ENCODE measurements at places on chromosomes 2 and 18. TPM values are rescaled to one million over a fixed set of nuclear protein-coding genes. Genes with fewer than 3 reads are reported as not detected.

DNA sequence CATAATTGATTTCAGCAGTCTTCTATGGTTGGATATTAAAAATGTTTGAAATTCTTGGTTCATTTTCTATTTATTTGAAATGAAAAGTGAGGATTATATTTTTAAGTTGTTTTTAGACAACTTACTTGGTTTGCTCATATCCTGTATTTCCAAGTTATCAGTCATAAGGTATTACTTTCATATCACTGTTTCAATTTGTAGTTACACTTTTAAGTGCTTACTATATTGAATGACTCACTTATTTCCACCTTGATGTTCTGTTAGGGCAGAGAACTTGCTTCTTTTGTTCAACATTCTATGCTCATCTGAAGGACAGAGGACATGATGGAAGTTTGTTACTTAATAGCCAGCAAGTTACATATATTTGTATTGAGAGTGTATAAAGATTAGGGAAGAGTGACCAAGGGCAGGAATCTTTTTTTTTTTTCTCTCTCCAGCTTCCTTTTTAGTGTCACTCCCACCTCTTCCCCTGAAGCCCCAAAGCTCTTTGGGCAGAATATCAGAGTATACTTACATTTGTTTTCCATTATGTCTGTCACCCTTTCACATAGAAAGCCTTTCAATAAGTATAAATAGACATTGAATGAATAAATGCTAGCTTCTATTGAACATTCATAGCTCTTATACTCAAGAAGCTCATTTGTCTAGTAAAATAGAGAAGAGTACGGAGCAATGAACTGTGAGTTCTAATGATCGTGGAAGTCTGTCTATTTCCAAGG is 28.1 kb downstream of the PIK3C3 start:
- DNase-seq = no peak

DNA sequence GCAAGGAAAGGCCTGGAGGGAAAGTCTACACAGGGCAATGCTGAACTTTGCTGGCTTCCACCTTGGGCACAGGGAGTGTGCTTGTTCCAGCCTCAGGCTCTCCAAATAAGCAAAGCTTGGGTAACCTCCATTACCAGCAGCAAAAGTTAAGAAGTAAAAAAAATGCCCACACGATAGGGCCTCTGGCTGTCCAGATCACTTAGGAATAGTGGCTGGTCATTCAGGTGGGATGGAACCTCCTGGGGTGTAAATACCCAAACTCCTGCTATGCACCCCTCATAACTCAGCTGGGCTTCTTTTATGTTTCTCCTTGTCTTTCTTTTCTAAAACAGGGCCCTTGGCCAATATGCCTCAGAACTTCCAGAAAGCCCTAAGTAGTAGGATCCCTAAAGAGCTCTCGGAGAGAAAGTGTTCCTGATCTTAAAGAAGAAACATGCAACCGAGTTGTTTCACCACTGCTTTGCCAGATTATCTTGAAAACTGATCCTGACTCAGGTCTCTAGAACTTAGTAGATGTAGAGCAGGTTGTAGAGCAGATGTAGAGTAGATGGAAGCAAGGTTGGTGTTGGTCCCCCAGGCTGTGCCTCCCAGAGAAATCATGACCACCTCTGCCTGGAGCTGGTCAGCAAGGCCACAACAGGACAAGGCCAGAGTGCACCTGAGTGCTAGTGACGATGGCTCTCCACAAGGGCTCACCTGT is 2.0 kb upstream of the OSR1 start:
- DNase-seq = no peak

DNA sequence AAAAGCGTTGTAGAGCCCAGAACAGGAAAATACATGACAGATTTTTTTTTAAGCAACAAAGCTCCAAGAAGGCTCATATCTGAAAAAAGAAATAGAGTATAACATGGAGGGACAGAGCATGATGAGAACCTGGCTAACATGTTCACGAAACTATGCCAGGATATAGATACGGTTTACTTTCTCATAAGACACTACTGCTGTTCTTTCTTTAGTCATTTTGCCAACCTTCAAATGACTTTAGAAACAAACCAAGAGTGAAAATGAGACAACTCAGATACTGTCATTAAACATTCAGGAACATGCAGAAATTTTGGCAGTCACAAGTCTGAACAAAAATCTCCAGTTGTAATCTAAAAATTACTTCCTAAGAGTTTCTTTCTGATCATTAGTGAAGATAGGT is 14.3 kb downstream of the LPIN2 start:
- no peak for DNase-seq

DNA sequence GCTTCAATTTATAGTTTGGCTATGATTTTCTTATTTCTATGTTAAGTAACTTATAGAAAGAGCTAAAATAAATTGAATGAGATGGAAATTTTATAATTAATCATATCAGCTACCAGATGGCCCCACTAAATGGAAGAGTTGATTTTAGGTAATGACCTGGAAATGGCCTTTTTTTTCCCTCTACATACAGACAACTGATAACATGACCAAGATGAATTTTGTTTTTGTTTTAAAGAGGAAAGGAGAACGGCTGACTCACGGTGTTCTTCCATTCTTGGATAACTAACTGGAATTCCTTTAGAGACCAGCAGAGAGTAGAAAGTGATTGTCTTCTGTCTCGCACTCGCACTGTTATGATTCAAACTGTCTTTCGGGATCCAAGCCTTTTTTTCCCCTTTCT is 91.0 kb downstream of the TMEM185B start:
- DNase-seq = no peak

DNA sequence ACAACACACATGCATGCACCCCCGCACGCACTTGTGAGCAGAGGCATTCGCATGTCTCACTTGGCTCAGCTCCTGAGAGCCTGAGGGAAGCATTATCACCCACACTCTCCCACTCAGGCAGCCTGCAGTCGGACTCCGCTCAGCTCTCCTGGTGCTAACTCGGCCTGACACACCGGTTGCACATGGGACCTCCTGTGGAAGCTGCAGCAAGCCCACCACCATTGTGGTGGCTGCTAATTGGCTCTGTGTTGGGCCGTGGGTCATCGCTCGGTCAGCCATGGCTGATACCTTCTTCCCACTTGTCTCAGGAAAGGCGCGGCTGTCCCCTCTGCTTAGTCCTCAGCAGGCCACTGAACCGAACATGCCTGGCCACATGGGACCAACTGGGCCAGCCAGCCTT is 13.7 kb upstream of the TEX261 start:
- DNase-seq = no peak

DNA sequence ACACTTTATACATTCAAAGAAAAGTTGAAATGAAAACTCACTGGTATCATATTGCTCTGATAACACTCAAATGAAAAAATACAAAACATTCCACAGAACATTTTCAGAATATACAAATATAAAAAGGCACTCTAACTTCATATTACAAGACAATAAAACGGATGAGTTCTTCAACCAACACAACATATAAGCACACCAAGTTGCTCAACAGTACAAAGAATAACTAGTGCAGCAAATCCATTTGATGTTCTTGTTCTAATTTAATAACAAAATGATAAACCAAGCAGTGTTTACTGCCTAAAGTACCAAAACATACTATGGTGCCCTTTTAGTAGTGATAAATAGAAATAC is 60.8 kb upstream of the PGAP1 start:
- DNase-seq = no peak

DNA sequence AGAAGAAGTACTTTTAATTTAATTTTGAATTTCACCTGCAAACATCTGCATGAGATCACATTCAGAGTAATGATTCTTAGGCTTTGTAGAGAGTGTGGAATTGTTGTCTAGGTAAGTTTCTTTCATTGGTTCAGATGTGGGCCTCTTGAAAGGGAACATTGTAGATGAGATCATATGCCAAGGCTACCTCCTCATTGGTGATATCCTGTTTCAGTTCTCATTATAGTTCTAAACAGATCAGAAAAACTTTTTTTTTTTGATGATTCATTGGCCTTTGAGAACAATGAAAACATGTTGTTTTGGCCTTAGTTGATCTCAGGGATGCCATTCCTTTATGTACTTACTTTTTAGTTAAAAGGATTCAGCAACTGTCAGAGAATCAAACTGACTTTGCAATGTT is 44.5 kb downstream of the EML6 start:
- DNase-seq = no peak

DNA sequence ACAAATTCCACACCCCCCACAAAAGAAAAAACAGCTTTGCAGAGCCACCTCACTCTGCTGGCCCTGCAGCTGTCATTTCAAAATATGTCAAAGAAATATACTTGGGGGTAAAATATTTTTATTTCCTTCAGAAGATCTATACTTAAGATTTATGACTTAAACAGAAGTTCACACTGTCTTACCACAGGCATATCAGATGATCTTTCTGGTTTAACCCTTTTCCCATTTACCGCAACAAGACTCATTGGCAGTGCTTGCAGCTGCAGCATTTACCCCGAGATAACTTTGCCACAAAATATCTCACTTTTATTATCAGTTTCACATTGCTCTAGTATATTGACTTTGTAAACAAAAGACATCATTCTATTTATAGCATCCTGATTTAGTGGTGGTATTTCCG is 21.6 kb upstream of the SLC35G4 start:
- DNase-seq = no peak

DNA sequence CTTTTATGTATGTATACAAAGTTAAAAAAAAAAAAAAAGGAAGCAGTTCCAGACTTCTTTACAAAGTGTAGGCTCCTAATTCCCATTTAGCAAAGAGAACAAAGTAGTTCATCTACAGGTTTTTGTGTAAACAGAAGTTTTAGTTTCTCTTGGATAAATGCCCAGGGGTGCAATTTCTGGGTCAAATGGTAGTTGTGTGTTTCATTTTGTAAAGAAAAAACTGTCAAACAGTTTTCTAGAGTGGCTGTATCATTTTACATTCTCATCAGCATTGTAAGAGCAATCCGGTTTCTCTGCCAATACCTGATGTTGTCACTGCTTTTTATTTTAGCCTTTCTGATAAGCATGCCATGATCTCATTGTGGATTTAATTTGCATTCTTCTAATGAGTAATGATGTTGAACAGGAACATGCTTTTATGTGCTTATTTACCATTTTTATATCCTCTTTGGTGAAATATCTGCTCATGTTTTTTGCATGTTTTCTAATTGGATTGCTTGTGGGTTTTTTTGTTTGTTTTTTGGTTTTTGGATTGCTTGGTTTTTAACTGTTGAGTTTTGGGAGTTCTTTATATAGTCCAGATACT is 16.6 kb upstream of the PSME4 start:
- DNase-seq = no peak

DNA sequence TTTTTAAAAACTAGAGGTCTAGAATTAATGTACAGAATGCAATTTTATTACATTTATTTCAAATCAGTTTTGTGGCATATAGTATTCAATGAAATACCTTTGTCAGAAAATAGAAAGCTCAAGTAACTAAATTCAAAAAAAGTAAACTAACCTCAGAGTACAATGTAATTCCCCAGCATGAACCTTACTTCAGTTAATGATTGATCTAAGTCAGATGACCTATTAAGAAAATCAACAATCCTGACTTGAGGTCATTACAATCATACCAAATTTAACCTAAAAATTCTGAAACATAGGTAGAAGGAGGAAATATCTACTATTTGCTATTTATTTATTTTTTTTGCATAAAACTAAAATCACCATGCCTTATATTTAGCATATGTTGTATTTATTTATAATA is 142.9 kb downstream of the CCDC102B start:
- no peak for DNase-seq

- DNase-seq = no peak
Observed at GRCh38 chr2:128305555-128306080, 13.1 kb downstream of the HS6ST1 start.

DNA sequence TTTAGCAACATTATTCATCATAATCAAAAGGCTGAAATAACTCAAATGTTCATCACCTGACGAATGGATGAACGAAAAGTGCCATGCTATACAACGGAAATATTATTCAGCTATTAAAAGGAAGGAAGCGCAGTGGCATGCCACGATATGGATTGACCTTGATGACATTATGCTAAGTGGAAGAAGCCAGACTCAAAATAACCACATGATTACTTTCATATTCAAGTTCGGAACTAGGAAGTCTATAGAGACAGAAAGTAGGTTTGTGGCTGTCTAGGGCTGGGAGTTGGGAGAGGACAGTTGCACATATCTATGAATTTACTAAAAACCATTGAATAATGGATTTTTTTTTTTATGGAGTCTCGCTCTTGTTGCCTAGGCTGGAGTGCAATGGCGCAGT is 13.4 kb upstream of the PDIA6 start:
- DNase-seq = no peak

GRCh38 chr2:235605312-235606003 is 111.6 kb downstream of the AGAP1 start:
- peak; percentile 88 for DNase-seq

- no peak for DNase-seq
Observed at GRCh38 chr2:55910077-55910476, 13.5 kb downstream of the EFEMP1 start.

- DNase-seq = no peak
Observed at GRCh38 chr2:215010390-215010789, 128.0 kb downstream of the ABCA12 start.

GRCh38 chr18:45069546-45069945 is 388.9 kb downstream of the SETBP1 start:
- no peak for DNase-seq

GRCh38 chr18:39842366-39842914 is 2112.6 kb upstream of the PIK3C3 start:
- no peak for DNase-seq

- no peak for DNase-seq
Observed at GRCh38 chr18:10301831-10302483, 152.5 kb upstream of the APCDD1 start.

GRCh38 chr18:62942578-62942977 is 227.2 kb downstream of the PHLPP1 start:
- no peak for DNase-seq

DNA sequence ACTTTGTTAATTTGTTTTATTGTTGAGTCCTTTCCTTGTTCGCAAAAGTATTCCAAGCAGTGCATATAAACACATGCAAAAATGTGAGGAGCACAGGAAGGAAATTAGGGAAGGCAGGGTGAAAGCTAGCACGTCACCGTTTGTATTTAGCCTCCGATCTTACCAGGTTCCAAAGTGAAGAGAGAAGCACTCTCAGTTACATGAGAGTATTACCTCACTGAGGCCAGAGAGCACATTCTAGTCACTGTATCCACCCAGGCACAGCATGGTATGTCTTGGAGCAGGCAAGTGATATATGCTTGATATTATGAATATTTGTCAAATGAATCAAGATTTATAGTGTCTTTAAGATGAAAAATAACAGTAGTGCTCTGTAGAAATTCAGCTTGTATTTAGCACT is 6.5 kb upstream of the TMEM182 start:
- no peak for DNase-seq

- no peak for DNase-seq
Observed at GRCh38 chr2:71603851-71604725, 150.7 kb downstream of the DYSF start.

GRCh38 chr2:23480957-23481797 is 96.2 kb downstream of the KLHL29 start:
- DNase-seq = no peak

The TTN gene
- 3.7 TPM for total RNA-seq

The FEV gene
- not detected for total RNA-seq

The FZD7 gene
- total RNA-seq = 7.0 TPM

The CDH19 gene
- under 0.01 TPM for total RNA-seq

The ATAD2B gene
- total RNA-seq = 68.5 TPM

The SLC4A3 gene
- 32.1 TPM for total RNA-seq

The RIT2 gene
- total RNA-seq = 21.8 TPM

The SGPP2 gene
- total RNA-seq = 1.2 TPM

The WDR12 gene
- total RNA-seq = 23.7 TPM

The NFE2L2 gene
- total RNA-seq = 13.4 TPM

The CNGA3 gene
- total RNA-seq = 4.4 TPM

The AMER3 gene
- total RNA-seq = 32.8 TPM

The MTA3 gene
- 37.0 TPM for total RNA-seq

Data from occipital lobe (tissue), 3 donors.